ENCODE measurements at places on chromosomes 5 and 9. TPM values are rescaled to one million over a fixed set of nuclear protein-coding genes. Genes with fewer than 3 reads are reported as not detected.

The NR2F1 gene
- polyA plus RNA-seq: 24.6 TPM

The C9orf43 gene
- polyA plus RNA-seq: 0.49 TPM

The MSX2 gene
- polyA plus RNA-seq: 1.4 TPM

GRCh38 chr5:66609615-66610014 is 13.4 kb downstream of the MAST4 start:
- no peak for DNase-seq

DNA sequence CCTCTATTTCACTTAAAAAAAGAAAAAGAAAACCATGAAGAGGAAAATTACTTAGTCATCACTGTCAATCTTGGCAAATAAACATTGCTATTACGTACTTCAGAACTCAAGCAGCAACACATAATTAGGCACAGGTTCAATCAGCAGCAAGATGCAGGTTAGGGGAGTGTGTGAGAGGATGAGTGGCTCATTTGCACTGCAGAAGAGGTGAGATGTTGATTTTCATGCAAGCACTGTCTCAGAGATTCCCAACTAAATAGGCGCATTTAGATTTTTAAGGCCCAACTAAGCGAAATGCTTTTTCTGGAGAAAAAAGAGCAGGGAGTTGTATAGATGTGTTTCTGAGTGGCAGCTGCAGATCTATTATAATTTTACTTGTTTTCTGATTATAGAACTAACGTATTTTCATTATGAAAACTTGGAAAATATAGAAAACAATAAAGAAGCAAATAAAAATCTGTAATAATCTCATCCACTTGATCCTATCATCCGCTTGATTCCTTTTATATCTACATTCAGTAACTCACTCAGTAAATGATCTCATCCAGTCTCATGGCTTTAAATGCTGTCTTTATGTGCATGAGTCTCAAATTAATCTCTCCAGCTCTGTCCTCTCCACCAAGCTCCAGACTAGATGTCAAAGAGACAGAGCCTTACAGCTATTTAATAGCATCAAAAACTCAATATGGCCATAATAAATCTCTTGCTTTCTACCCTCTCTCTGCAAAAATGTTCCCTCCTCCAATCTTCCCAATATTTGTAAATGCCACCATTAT is 162.5 kb downstream of the ZNF462 start:
- DNase-seq: no peak

GRCh38 chr9:131539223-131539923 is 6.0 kb upstream of the PRRT1B start:
- no peak for DNase-seq

GRCh38 chr5:147913786-147914185 is 7.4 kb upstream of the C5orf46 start:
- no peak for DNase-seq

- no peak for DNase-seq
Observed at GRCh38 chr5:92371171-92371888, 988.2 kb upstream of the ARRDC3 start.

DNA sequence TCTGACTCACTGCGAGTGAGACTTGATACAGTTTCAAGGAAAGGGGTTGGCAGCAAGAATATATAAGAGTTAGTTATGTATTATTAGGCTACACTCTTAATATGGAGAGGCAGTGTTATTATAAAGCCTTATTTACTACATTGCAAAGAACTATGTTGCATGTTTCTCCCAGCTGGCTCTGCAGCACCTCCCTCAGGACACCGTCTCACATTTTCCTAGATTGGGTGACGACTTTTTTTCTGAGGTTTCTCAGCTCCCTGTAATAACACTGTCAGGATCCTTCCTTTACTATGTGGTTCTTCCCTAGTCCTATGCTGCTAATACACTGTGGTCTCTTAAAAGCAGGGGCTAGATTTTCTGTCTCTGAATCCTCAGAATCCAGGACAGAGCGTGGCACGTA is 153.7 kb downstream of the INSYN2B start:
- no peak for DNase-seq
